T-cell (primary cell): ENCODE measurements at places on chromosomes 13 and 19. TPM values are rescaled to one million over a fixed set of nuclear protein-coding genes. Genes with fewer than 3 reads are reported as not detected.

- DNase-seq: no peak
Observed at GRCh38 chr13:60386250-60386649, 10.8 kb upstream of the TDRD3 start.

DNA sequence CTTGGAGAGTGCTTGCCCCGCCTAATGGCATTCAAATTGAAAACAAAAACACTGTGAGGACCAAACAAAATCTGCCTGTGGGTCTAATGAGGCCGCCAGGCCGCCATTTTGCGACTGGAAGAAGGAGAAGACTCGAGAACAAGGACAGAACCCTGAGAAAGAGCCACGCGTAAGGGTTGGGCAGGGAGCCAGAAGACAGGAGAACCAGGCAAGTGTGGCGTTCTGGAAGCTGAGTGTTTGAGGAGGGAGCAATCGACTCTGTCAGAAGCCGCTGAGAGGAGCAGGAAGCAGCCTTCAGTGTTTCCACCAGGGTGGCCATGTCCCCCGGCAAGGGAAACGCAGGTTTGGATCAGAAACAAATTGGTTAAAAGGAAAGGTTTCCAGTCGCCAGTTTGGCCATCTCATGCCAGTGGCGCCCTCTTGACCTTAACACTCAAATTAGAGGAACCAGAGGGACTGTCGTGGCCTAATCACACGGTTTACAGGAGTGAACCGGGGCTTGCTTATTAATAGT, 10.2 kb upstream of the PTOV1 start:
- no peak for DNase-seq

The ADGRE3 gene
- not detected for total RNA-seq

The MAU2 gene
- total RNA-seq: 159 TPM

GRCh38 chr13:97021241-97021640, 27.0 kb upstream of the OXGR1 start:
- no peak for DNase-seq

The RHPN2 gene
- 0.33 TPM for total RNA-seq

The RINL gene
- total RNA-seq: 81.3 TPM

The SIX5 gene
- total RNA-seq: 0.99 TPM

The ZNF154 gene
- total RNA-seq: 6.3 TPM

- DNase-seq: no peak
Observed at GRCh38 chr13:46522748-46523030, 30.3 kb upstream of the LRCH1 start.

The OR7C1 gene
- not detected for total RNA-seq
